Caki2 (cell line): ENCODE measurements at places on chromosomes 2 and 18. TPM values are rescaled to one million over a fixed set of nuclear protein-coding genes. Genes with fewer than 3 reads are reported as not detected.
A peak's percentile ranks its signal among the peaks of the same experiment; 100 is the strongest.

Gene FAM124B
- total RNA-seq, result not detected in 2 replicates

DNA sequence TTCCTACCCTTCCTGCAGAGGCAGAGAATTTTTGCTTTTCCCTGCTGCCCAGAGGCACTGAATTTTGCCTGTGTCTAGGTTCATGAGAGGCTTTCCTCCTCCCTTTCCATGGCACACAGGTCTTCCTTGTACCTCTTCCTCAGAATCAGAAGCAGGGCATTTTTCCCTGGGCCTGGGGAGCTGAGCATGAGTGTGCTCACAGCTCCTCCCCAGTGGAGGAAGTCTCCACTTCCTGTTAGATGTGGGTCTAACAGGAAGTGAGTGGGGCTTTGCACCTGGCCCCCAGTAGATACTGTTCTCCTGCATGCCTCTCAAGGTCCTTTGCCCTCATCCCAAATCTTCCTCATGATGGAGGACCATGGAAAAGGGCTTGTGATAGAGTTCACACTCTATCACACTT is 297.2 kb upstream of the FIGN start:
- no peak for DNase-seq

GRCh38 chr2:237154884-237155851 is 69.5 kb downstream of the COPS8 start:
- DNase-seq, result no peak

GRCh38 chr18:4586731-4587130 is 131.6 kb upstream of the DLGAP1 start:
- no peak for DNase-seq

- peak; percentile 52 for DNase-seq
Observed at GRCh38 chr2:130337735-130338325, 4.9 kb upstream of the IMP4 start.

DNA sequence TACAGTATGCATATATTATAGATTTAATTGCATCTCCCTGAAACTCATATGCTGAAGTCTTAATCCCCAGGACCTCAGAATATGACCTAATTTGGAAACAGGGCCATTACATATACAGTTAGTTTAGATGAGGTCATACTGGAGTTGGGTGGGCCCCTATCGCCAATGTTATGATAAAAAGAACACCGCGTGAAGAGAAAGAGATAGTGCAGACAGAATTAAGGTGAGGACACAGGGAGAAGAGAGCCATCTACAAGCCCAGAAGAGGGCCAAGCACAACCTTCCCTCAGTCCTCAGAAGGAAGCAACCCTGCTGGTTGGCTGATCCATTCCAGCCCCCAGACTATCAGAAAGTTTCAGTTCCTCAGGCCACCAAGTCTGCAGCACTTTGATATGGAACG is 311.9 kb upstream of the RAB6C start:
- DNase-seq, result no peak

Gene FOXI3
- total RNA-seq, result not detected in 2 replicates

- DNase-seq, result no peak
Observed at GRCh38 chr2:240460781-240461431, 25.4 kb downstream of the GPC1 start.

- no peak for DNase-seq
Observed at GRCh38 chr2:71423817-71424420, 29.4 kb upstream of the DYSF start.

GRCh38 chr2:9286554-9287399 is 80.2 kb downstream of the ASAP2 start:
- no peak for DNase-seq
